Activated naive CD4-positive, alpha-beta T cell (primary cell): ENCODE measurements at places on chromosomes 5 and 9.

DNA sequence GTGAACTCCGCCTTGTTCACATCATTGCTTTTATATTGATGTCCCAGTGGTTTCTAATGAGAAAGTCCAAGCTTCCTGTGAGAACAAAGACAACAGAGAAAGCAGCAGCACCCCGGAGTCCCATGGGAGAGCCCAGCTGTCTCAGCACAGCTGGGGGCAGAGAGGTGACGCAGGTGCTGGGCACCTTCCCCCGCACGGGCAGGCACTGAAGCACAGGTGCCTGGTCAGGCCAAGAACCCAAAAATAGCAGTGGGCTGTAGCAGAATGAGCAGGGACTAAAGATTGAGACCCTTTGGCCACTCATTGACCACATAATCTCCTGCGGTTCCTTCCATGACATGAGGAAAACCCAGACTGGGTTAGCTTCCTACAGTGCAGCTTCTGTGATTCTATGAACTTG, 18.8 kb downstream of the SRD5A1 start:
- DNase-seq = no peak

GRCh38 chr5:113520429-113520828, 6.9 kb downstream of the YTHDC2 start:
- DNase-seq = no peak

DNA sequence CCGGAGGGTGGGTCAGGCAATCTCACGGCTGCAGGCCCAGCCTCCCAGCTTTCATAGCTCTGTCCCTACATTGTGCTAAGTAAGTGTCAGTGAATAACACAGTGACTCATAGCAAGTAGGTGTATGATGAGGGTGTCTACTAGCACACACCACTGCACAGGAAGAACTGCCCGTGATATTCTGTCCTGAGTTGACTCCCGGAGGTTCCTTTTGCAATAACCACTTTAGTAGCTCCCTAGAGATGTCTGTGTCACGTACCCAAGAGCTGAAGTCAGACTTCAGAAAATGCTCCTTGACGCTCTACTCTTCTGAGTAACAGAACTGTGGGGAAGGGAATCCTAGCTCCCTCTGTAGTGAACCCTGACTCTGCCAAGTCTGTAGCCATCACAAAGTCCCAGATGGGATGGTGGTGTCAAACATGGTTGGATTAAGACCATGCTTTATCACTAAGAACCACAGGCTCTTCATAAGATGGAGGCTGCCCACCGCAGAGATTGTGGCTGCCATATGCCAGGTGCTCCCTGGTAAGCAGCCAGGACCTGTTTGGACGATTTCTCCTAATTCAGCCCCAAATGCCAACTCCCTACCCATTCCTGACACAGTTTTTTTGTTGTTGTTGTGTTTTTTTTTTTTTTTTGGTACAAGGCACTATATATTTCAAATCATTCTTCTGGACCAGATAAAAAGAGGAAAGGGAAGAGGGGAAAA, 352.6 kb upstream of the PANK3 start:
- DNase-seq = no peak

- no peak for DNase-seq
These were observed 38.6 kb downstream of the ZNF366 start for GRCh38 chr5:72468606-72469005.

GRCh38 chr9:137477778-137478612, 18.9 kb upstream of the NSMF start:
- DNase-seq = no peak

GRCh38 chr9:100729336-100729895, 151.5 kb downstream of the CAVIN4 start:
- no peak for DNase-seq

DNA sequence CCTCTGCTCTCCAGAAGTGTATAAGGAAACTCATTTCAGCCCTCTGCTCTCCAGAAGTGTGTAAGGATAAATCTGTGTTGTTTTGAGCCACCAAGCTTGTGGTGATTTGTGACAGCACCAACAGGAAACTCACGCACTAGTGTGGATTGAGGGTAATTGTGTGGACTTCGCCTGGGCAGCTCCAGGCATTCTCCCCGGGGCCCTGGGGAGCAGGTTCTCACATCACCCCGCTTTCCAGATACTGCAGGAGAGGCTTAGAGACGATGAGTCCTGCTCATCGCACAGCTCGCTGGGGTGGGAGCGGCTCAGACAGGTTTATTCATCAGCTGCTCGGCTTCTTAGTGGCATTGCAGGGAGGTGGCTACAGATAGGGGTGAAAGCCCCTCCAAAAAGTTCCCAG, 38.4 kb upstream of the RNF130 start:
- no peak for DNase-seq

DNA sequence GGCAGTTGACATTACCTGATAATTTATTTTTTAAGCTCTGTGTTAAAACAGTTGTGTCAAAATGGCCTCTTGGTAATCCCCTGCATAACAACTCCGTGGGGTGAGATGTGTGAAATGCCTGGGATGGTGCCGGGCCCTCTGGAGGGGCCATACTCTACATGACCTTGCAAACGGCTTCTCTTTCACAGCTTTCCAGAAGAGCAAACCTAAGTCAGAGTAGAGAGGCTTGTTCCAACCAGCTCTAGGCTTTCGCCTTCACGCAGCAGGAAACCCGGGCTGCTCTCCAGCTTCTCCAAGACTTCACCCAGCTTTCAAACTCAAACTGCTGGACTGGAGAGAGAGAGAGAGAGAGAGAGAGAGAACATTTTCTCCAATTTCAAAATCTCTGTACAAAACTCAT, 120.1 kb downstream of the SNX18 start:
- DNase-seq = no peak

DNA sequence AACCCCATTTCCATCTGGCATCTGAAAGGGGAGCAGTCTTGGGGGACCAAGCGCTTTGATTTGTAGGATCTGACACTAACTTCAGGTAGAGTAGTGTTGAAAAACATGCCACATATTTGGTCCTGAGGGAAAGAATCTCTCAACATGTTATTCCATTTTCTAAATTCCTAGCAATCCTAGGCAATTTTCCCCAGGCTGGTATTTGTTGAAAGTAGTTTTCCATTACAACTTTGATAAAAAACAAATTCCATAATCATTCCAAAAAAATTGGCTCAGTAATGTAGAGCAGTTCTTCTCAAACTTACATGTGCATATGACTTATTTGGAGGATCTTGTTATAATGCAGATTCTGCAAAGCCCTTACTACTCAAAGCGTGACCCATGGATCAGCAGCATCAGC, 477.9 kb downstream of the ACTL7B start:
- DNase-seq = no peak

- no peak for DNase-seq
These were observed 144.5 kb upstream of the FTMT start for GRCh38 chr5:121707178-121707577.

DNA sequence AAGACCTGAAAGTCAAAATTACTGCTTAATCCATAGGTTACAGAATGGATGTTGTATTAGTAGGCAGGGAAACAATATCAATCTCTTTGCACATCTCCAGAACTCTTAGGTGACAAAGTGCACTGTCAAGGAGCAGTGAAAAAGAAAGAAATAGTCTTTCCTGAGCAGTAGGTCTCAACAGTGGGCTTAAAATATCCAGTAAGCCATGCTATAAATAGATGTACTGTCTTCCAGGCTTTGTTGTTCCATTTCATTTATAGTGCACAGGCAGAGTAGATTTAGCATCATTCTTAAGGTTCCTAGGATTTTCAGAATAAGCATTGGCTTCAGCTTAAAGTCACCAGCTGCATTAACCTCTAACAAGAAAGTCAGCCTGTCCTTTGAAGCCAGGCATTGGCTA, 50.7 kb downstream of the SSBP2 start:
- no peak for DNase-seq

GRCh38 chr9:93084471-93084881, 11.5 kb upstream of the CARD19 start:
- DNase-seq = no peak

GRCh38 chr9:127944586-127945218, 7.0 kb upstream of the DPM2 start:
- DNase-seq = no peak

DNA sequence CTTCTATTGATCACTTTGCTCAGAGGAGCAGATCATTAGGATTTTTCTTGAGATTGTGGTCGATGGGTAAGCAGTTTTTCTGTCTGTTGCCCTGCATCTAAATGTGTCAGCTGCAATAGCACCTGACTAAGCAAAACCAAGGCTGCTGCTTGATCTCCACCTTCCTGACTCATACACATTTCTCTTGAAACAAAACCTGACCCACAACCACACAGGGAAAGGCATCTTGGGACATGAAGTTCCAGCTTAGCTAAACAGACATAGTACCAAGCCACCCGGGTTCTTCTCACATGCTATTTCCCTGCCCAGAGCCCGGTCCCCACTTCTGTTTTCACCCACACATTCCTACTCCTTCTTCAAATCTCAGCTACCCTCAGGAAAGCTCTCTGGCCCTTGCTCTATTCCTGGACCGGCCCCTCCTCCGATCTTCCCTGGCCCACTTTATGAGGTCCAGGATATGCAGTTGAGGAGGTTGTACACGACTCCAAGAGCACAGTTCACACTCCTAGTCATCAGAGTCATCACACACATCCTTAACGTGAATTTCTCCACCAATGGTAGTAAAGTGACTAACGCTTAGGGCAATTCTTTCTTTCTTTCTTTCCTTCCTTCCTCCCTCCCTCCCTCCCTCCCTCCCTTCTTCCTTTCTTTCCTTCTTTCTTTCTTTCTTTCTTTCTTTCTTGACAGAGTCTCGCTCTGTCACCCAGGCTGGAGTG, 16.0 kb upstream of the ZBTB43 start:
- DNase-seq = no peak

GRCh38 chr5:11793396-11793795, 110.8 kb downstream of the CTNND2 start:
- DNase-seq = no peak

DNA sequence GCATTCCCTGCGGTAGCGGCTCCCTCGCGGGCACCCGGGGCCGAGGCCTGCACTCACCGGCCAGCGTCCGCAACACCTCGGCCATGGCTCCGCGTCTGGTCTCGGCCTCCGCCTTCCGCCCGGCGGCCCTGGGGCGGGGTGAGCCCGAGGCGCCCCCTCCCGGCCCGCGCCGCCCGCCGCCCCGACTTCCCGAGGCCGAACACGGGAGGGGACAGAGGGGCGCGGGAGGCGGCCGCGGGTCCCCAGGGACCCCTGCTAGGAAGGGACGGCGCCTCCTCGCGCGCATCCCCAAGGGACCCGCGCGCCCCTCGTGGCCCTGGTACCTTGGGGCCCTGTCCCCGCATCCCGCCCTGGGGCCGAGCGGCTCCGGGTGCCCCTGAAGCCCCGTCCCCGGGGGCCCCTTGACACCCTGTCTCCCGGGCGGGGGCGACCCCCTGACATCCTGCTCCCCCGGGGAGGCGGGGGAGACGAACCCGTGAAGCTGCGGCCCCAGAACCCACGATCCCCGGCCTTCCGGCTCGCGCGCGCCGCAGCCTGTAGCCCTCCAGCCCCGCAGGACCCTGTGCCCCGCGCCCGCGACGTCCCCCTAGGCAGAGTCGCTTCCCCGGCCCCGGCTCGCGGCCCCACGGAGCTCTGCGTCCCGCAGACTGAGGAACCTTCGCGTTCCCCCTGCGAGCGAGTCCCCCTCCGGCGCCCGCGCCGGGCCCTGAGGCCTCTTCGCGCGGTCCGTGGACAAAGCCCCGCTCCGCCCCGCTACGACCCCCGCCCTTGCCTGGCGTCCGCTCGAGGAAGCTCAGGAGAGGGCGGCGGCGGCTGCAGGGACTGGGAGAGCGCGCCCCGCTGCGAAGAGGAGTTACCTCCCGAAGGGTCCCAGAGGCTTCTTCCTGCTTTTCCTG, at the start of gene ABO:
Gene ABO, minus strand, starts transcription at position 97 of the 896 bp plus-strand sequence.
- no peak for DNase-seq

- no peak for DNase-seq
These were observed 111.2 kb downstream of the UNC13B start for GRCh38 chr9:35272989-35273388.

DNA sequence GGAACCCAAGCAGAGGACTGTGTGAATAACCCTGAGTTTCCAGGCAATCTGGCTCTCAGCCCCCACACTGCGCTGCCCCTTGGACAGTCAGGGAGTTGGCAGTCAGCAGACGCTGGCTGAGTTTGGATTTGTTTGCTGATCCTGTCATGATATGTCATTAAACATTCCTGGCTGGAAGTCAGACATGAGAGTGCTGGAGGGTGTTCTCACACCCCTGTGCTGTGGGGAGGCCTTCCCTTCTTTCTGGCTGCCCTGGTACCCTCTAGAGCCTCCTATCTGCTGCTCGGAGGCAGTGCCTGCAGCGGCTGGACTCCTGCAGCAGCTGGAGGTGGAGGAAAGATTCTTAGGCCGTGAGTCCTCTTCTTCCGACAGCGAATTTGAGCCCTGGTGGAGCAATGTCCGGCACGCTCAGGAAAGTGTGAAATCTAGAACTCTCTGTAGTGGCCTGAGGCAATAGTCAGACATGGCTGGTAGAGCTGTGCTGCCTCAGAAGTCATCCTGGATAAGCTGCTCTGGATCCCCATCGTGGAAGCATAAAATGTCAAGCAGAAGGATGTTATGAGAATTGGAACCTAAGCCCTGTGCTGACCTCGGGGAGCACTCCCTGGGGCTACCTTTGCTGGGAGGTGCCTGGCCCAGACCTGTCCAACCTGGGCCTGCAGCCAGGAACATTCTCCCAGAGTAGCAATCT, 72.0 kb downstream of the PDE8B start:
- DNase-seq = no peak

DNA sequence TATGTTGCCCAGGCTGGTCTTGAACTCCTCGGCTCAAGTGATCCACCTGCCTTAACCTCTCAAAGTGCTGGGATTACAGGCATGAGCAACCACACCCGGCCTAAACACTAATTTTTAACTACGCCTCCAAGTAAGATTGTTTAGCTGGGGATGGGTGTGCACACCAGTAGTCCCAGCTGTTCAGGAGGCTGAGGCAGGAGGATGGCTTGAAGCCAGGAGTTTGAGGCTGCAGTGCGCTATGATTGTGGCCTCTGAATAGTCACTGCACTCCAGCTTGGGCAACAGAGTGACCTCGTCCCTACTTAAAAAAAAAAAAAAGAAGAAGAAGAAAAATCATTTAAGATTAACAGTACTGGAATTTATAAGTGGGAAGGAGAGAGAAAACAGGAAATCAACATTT, 90.8 kb upstream of the NR5A1 start:
- DNase-seq = no peak

DNA sequence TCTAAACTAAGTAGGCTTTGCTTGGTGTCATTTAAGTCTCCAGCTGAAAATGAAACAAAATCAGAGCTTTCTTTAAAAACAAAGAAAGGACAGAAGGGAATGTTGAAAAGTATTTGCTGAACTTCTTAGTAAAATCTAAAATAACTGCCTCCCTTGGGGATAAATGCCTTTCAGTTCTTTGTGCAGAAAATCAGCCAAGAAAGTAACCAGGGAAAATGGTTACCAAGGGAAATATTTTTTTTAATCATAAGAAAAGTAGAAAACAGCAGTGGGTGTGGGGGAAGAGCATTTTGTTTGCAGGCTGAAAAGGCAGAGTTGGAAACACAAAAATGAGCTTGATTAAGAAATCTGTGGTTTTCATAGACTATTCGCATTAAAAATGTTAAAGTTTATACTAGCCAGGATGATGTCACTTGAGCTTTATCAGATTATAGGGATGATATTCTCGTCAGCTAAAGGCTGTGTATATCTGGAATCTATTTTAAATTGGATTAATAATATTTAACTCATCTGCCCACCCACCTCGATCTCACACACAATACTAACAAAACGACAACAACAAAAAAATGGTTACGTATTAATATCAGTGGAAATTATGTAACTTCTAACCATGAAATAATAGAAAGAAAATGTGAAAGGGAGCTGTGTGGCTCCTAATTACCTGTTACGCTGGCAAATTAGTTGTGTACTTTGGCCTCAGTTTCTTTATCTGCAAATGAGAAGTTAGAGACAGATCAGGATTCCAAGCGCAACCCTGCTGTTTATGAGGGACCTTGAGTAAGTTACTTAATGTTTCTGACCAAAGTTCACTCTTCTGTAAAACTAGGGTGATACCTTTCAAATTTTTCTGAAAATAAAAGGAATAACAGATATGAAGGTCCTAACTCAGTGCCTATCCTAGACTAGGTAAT, at the start of gene ECM2:
Gene ECM2, minus strand, starts transcription at position 51 of the 911 bp plus-strand sequence. CDS start 13,124 bp downstream, outside the sequence.
- no peak for DNase-seq
